ENCODE measurements at places on chromosomes 13 and 19.

DNA sequence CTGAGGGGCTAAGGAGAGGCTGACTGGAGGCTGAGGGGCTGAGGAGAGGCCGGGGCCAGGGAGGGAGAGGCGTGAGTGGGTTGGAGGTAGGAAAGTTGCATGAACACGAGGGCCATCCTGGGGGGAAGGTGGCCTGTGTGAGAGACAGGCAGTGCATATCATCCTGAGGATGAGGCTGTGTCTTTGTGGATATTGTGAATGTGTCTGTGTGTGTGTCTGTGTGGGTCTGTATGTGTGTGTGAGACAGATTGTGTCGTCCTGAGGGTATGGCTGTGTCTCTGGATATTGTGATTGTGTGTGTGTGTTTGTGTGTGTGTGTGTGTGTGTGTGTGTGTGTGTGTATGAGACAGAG is 422 bp downstream of the ZNF71 start:
- DNase-seq = no peak

DNA sequence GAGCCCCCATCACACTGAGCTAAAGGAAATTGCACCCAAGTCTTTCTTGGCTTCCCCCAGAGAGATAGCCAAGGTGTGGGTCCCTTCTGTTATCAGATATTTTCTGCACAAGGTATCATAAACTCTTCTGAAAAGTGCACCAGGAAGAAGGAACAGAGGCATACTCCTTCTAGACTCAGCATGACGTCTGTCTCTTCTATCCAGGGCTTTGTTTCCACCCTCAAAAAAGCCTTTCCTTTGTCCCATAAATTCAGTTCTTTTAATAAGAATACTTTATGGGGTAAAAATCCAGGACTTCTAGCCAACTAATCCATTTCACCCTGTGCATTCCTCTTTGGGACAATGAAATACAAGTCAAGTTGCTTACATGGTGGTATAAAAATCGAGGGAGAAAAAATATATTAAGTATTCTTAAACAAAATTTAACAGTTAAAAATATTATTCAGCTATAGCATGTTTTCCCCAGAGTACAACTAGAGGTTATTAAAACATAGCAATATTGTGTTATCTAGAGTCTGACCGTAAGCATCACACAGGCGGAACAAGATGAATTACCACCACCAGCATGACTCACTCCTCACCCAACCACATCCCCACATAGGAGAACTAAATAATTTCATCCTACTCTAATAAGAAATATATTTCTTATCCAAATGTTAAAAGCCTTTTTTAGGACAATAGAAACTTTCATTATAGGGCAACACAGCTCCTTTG is 79.9 kb upstream of the GPC6 start:
- peak; percentile 80 for DNase-seq

GRCh38 chr19:41993612-41994483 is at the start of gene ATP1A3:
ATP1A3 (minus strand) TSS chr19:41994230; CDS start chr19:41994076, 154 bp downstream.
- peak; percentile 43 for DNase-seq

- DNase-seq = peak; percentile 67
Measured at GRCh38 chr13:108155185-108156106, 59.9 kb downstream of the LIG4 start.

DNA sequence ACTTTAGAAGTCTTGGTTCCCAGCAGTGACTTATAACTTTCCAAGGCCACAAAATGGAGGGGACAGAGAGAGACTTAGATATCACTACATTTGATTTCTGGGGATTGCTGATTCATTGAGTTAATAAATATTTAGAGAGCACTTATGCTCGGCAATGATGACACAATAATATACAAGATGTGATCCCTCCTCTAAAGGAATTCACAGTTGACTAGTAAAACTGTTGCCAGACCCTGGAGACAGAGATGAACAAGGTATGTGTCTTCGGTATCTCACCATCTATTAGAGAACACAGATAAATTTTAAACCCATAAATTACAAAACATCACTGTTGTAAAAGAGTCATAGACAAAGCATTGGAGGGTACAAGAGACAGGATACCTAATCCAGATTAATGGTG is 437.5 kb downstream of the FOXO1 start:
- no peak for DNase-seq

- DNase-seq = no peak
Measured at GRCh38 chr19:39813264-39813993, 20.5 kb downstream of the DYRK1B start.

- no peak for DNase-seq
Measured at GRCh38 chr19:16022681-16023080, 53.6 kb upstream of the TPM4 start.

DNA sequence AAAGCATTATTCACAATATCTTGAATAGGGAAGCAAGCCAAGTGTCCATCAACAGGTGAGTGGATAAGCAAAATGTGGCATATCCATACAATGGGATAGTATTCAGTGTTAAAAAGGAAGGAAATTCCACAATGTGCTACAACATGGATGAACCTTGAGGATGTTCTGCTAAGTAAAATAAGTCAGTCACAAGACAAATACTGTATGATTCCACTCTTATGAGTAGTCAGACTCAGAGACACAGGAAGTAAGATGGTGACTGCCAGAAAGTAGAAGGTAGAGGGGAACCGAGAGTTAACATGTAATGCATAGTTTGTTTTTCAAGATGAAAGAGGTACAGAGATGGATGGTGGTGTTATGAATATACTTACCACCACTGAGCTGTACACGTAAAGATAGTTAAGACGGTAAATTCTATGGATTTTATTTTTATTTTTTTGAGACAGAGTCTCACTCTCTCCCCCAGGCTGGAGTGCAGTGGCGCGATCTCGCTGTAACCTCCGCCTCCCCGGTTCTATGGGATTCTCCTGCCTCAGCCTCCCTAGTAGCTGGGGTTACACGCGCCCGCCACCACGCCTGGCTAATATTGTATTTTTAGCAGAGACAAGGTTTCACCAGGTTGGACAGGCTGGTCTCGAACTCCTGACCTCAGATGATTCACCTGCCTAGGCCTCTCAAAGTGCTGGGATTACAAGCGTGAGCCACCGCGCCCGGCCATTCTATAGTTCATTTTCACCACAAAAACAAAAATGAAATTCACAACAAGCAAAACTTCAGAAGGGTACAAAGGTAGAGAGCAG is 1.0 kb upstream of the CHAMP1 start:
- DNase-seq = no peak

GRCh38 chr13:64054321-64054720 is 2638.7 kb upstream of the PCDH20 start:
- DNase-seq = peak; percentile 1

- peak; percentile 37 for DNase-seq
Measured at GRCh38 chr13:23851106-23851505, 38.1 kb downstream of the MIPEP start.
